ENCODE measurements at places on chromosomes 3 and 15. TPM values are rescaled to one million over a fixed set of nuclear protein-coding genes. Genes with fewer than 3 reads are reported as not detected.

- no peak overlapping the region for H3K4me3 ChIP-seq
- H3K36me3 ChIP-seq, result no peaks in the 10 kb centered on the region
- DNase-seq, result no peak
- H3K4me1 ChIP-seq, result no peaks in the 10 kb centered on the region
- no peaks in the 10 kb centered on the region for H3K27me3 ChIP-seq
Observed at GRCh38 chr3:135040321-135041240, 245.5 kb downstream of the EPHB1 start.

- no peak overlapping the region for H3K27ac ChIP-seq
- H3K27me3 ChIP-seq, result no peaks in the 10 kb centered on the region
- H3K4me3 ChIP-seq, result no peak overlapping the region
- H3K4me1 ChIP-seq, result no peaks in the 10 kb centered on the region
Observed at GRCh38 chr3:175668300-175668699, 809.2 kb downstream of the NAALADL2 start.

GRCh38 chr3:36648241-36649034 is 115.9 kb downstream of the DCLK3 start:
- no peaks in the 10 kb centered on the region for H3K4me1 ChIP-seq
- H3K4me3 ChIP-seq, result no peak overlapping the region
- no peaks in the 10 kb centered on the region for H3K36me3 ChIP-seq
- no peak for DNase-seq

DNA sequence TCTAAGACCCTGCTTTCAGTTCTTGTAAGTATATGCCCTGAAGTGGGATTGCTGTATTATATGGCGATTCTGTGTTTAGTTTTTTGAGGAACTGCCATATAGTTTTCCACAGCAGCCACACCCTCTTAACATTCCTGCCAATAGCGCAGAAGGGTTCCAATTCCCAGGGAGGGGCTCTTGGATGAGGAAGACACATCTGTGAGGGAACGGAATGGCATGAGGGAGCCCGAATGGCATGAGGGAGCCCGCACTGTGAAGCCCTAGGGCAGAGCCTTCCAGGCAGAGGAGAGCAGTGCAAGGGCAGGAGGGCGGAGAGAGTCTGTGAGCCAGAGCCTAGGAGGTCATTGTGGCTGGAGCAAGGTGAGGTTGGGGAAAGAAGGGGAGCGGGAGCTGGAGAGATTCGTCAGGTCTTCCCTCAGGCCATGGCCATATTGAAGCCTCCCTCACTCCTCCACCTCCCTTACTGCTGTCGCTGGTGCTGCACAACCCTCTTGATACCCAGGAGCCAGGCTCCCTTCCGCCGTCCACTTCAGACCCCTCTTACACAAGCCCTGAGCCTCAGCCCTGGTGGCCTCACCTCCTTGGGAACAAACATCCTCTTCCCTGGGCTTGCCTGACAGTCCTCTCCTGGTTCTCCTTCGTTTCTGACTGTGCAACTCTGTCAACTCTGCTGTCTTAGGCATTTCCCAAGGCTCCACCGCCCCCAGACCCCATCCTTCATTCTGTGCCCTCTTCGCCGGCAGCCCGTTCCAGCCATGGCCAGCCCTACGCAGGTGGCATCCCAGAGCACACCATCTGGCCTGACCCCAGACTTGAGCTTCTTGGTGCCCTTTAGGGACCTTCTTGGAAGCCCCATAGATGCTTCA is 51.4 kb downstream of the FGD5 start:
- no peak overlapping the region for H3K27ac ChIP-seq
- H3K27me3 ChIP-seq, result peaks cover 22% of the 10 kb centered on the region
- H3K4me3 ChIP-seq, result no peak overlapping the region
- H3K4me1 ChIP-seq, result no peaks in the 10 kb centered on the region
- H3K36me3 ChIP-seq, result no peaks in the 10 kb centered on the region
- no peak for DNase-seq

GRCh38 chr15:33324609-33325008 is 13.8 kb downstream of the RYR3 start:
- H3K27me3 ChIP-seq, result peaks cover 3% of the 10 kb centered on the region
- DNase-seq, result no peak
- peaks cover 8% of the 10 kb centered on the region for H3K4me1 ChIP-seq
- no peak overlapping the region for H3K4me3 ChIP-seq
- H3K27ac ChIP-seq, result no peak overlapping the region
- no peaks in the 10 kb centered on the region for H3K36me3 ChIP-seq

DNA sequence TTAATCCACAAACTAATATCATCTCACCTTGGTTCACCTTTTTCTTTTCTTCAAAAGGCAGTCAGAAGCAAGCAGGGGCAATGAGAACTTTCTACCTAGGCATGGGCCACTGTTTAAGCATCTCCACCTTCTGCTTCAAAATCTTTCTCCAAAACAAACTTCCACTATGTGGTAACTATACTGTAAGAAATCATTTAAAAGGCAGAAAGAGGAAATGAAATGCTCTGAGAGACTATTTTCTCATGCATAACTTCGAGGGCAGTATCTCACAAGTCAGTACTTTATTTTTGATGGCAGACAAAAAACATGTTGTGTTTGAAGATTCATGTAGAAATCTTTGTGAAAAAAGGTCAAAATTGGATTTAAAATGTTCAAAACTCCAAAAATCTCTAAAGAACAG is 419.7 kb downstream of the ZBTB20 start:
- no peaks in the 10 kb centered on the region for H3K36me3 ChIP-seq
- no peak overlapping the region for H3K4me3 ChIP-seq
- H3K4me1 ChIP-seq, result no peaks in the 10 kb centered on the region
- H3K27me3 ChIP-seq, result no peaks in the 10 kb centered on the region

DNA sequence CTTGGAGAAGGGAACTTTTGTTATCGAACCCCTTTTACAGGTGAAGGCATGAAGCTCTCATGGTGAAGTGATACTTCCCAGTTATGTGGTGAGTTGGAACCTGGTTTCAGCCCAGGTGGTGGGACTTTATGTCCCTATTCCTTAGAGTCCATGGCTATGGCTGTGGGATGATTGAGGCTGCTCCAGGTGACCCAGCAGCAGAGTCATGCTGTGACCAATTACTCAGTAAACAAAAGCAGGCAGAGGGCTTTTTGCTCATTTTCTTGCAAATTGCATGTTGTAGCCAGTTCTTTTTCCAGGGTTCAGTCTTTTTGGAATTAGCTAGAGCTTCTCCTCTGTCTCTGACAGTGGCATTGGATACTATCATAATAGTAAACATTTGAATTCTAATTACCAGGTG is 70.7 kb downstream of the CACNA2D3 start:
- H3K4me3 ChIP-seq, result no peak overlapping the region
- no peaks in the 10 kb centered on the region for H3K27me3 ChIP-seq
- no peak overlapping the region for H3K27ac ChIP-seq

GRCh38 chr3:127646501-127647046 is 17.6 kb downstream of the PODXL2 start:
- H3K27me3 ChIP-seq, result peaks cover 6% of the 10 kb centered on the region
- no peaks in the 10 kb centered on the region for H3K4me1 ChIP-seq
- H3K36me3 ChIP-seq, result no peaks in the 10 kb centered on the region
- H3K27ac ChIP-seq, result no peak overlapping the region
- DNase-seq, result no peak
- no peak overlapping the region for H3K4me3 ChIP-seq

GRCh38 chr3:27079427-27080257 is 289.5 kb downstream of the NEK10 start:
- H3K27me3 ChIP-seq, result no peaks in the 10 kb centered on the region
- no peak for DNase-seq

Gene BNIP2
- 69.0 TPM for total RNA-seq

Gene CYP1A2
- total RNA-seq, result not detected

Gene ZNF774
- total RNA-seq, result 0.60 TPM

Gene PAQR5
- total RNA-seq, result not detected

Gene ANKRD63
- 0.37 TPM for total RNA-seq

Gene IQCF6
- total RNA-seq, result not detected
